Activated B cell treated with CpG ODN at 0.5 μM for 24 hours (primary cell): ENCODE measurements at places on chromosomes 4 and X. TPM values are rescaled to one million over a fixed set of nuclear protein-coding genes. Genes with fewer than 3 reads are reported as not detected.

DNA sequence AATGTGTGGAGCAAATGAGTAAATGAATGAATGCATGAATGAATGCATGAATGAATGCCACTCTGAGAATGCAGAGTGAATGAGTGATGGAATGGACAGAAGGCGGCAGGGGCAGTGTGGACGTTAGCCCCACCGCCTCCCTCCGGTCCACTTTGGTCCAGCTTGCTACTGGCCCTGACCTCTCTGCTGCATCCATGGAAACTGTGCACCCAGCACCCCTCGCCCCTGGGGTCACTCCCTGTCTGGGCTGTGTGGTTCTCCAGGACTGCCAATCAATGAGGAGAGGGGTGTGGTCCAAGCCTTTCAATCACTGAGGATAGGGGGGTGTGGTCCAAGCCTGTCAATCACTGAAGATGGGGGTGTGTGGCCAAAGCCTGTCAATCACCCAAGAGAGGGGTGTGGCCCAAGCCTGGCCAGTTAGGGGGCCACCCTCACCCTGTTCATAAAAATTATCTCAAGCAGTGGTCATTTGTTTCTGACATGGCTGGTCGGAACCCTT, 39.2 kb upstream of the ASMTL start:
- DNase-seq: peak; percentile 61

DNA sequence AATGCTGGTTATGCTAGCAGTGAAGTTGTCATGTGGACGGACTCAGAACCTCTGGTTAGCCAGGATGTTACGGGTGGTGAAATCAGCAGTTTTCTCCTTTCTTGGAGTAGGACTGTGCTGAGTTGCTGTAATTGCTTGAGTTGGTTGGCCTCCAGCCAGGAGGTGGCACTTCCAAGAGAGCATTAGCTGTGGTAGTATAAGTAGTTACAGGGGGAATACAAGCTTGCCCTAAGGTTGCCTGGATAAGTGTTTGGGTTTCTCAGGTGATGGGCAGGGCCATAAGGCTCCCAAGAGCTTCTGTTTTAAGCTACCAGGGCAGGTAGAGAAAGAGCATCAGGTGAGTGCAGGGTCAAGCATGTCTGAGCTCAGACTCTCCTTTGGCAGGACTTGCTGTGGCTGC, 103.0 kb downstream of the ZNF518B start:
- DNase-seq: no peak

DNA sequence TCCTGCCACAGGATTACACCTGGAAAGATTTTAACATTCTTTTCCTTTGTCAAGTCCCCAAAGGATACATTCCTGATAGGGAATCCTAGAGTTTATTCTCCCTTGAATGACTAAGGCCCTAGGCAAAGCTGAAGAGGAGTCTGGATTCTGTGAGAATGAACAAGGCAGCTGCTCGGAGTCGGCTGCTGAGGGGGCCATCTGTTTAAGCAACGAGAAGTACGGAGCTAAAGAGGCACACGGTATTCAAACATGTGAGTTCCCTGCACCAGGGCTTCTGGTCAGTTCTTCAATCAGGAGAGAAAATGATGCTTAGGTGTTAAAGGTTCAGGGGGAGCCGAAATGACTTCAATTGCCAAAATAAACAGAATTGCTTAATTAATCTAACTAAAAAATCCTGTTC, 97.6 kb downstream of the MGST2 start:
- no peak for DNase-seq

DNA sequence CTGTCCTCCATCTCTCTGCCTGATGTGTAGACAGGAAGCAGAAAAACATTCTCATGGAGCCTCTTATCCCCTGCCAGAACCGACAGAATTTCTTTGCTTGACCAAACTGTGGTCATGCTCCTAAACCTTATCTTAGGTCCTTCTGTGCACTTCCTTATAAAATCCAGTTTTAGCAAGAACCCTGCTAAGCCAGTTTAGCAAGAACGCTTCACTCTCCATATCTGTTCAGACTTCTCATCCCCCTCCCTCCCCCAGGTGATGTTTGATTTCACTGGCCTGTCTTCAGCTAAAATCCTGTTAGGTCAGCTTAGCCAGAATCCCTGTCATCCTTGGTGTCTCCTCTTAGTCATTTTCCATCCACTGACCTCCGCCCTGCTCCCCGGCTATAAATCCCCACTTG, 1130.9 kb upstream of the PRKX start:
- DNase-seq: no peak

DNA sequence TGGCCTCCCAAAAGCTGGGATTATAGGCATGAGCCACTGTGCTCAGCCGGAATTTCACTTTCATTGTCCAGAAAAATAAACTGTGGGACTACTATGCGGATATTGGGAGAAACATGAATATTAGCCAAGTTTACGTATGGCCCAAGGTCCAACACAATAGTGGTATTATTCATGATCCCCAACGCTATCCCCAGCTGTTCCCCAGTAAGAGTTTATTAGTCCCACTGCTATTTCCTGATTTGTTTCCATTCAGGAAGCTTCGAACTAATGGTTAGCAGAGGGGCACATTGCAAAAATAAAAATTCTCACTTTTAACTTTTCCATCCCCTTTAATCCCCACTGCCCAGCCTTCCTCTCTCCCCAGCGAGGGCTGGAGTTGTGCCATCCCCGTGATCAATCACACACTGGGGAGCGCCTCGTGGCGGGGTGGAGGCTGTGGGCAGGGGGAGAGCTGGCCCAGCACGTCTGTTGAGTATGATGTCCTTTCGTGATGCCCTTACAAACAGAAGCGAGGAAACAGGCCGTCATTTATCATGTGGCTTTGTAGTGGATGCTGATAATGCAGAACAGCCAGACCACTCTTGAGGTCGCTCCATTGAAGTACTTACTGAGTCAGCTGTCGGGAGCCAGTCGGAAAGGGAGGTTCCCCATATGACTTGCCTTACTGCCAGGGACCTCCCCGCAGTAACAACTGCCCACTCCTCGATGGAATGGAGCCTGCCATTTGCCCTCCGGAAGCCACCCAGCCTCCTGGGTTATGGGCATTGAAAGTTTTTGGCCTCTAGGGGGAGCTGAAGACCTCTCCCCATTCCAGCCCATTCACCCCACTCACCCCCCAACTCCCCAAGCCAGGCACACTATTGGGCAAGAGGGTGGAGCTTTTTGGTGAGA, 117.0 kb downstream of the KDR start:
- DNase-seq: no peak

DNA sequence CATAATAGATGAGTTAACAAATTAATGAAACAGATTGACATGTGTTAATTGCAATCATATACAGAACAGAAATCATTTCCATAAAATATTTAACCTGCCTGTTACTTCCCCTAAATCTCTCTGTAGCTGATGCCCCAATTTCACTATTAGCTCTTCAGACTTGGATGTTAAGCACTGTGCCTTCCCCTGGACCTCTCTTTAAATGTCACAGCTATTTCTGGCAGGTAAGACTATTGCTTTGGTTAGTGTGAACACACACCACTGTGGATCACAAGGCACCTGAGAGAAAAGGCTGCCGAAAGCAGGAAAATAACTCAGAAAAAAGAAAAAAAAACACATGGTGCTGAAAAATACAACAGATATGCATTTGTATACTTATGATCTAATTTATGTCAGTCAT, 91.3 kb downstream of the SNCA start:
- no peak for DNase-seq

- DNase-seq: no peak
Measured at GRCh38 chrX:107551546-107551945, 76.8 kb upstream of the PRPS1 start.

- DNase-seq: no peak
Measured at GRCh38 chr4:43481526-43481925, 589.0 kb downstream of the GRXCR1 start.

DNA sequence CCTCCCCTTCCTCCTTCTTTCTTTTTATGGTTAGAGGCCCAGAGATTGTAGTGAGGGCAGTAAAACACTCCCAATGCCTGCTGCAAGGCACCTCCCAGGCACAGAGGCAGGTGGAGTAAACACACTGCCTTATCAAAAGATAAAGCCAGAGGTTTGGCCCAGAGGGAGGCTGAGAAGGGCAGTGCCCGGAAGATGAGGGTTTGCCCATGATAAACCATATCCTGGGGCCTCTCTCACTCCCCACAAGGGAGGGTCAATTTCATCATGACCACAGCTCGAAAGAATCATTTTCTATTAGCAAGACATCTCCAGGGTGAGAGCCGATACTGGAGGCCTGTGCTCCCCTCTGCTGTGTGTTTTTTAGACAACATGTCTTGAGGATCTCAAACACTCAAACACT, 98.5 kb upstream of the FAM9C start:
- no peak for DNase-seq

DNA sequence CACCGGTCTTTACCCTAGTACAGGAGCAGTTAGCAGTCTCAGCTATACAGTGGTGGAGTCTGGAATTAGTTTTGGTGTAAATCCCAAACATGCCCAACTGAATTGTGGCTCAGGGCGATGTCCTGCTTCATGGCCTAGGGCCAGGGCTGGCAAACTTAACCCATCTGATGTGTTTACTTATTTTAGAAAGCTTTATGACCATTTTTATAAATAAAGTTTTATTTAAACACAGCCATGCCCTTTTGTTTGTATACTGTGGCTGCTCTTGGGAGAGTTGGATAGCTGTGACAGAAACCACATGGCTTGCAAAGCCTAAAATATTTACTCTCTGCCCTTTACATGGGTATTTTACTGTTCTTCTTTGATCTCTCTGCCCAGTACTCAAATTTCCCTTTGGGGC, 7.1 kb downstream of the FRMPD4 start:
- DNase-seq: no peak

DNA sequence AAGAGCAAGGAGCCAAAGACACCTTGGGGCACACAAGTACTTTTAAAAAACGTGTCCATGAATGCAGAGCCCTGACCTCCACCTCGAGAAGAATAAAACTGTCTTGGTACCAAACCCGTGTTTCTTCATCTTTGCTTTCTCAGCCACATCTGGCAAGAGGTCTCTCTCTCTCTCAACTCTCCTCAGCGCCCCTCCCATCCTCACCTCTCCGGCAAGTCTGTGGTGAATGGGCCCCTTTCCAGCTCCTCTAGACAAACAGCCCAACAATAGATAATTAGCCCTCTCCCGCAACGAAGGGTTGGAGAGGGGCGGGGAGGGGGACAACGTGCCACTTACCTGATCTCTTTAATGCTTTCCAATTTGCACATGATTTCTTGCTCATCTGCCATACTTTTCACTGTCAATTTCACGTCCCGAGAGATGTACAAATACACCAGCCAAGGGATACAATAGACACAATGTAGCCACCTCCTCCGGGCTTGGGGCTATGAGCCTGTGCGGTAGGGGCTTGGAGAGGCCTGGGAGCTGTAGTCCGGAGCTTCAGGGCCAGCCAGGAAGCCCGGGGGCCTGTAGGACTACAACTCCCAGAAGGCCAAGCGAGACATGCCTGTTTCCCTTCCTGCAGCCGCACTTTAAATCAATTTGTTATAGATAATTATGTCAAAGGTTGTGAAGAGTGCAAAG, at the start of gene ZC4H2:
Gene ZC4H2, minus strand, starts transcription at position 462 of the 684 bp plus-strand sequence. Its CDS starts 73 bp downstream, at position 389.
- peak; percentile 38 for DNase-seq

- no peak for DNase-seq
Measured at GRCh38 chr4:149101649-149102048, 659.4 kb upstream of the NR3C2 start.

GRCh38 chr4:101171747-101172146, 175.6 kb downstream of the PPP3CA start:
- DNase-seq: no peak

GRCh38 chrX:574830-575229, 55.8 kb upstream of the SHOX start:
- no peak for DNase-seq

DNA sequence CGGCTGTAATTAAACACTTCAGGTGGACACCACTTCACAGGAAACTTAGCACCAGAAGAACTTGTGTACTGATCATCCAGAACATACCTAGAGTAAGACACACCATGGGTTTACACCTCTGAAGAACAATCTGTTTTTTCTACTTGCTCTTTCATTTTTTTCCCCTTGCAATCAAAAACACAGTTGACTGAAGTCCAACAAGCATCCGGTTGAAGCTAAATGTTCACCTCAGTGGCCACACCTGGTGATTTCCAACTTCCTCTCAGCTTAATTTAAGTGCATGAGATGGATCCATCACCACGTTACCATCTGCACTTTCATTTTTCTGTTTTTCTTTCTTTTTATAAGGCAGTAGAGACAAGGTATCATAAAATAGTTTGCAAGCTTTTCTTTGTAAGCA, 4.9 kb upstream of the TXK start:
- no peak for DNase-seq

GRCh38 chr4:102868153-102868780, 525 bp upstream of the CISD2 start:
- no peak for DNase-seq

- no peak for DNase-seq
Measured at GRCh38 chr4:105257817-105258495, 111.3 kb downstream of the TET2 start.

- DNase-seq: no peak
Measured at GRCh38 chr4:122555216-122555615, 65.7 kb downstream of the IL21 start.

DNA sequence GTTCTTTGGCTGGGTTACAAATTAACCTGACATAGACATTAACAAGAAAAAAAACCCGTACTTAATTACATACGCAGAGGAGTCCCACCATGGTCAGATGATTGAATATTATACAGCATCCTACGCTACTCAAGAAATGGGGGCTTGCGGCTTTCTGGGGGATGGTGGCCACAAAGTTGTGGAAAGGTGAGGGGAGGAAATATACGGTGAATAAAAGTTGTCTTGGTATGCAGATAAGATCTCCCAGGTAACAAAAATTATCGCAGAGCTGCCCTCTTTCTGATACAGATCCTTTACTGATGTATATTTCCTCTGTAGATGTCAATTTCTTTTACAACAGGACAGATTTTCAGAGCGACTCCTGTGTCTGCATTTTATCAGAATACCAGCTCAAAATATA, 890 bp downstream of the DCAF16 start:
- DNase-seq: no peak

- no peak for DNase-seq
Measured at GRCh38 chr4:184007891-184008290, 102.8 kb downstream of the STOX2 start.

DNA sequence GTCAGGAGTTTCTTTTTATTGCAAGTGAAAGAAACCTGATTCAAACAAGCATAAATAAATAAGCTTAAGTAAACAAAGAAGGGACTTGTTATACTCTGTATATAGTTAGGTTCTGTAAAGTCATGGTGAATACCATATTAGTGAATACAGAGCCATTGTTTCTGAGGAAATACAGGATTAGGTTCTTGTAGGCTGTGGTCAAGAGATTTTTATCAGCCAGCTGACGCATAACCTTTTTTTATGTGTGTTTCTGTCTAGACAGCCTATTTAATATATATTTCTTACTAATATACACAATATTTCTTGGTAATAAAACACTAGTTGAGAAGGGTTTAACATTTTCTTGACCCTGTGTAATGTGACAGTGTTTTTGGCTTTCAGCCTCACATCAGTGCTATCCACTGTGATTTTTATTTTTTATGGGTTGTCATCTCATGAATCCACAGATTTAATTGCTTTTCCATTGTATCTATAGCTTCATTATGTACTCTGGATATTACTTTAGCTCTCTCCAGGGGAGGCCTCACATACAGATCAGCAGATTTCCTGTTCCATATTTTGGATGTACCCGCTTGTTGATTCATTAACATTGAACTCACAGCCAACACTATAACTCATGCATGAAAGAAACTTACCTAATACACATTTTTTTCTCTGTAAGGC, 8.0 kb downstream of the HERC3 start:
- DNase-seq: no peak

Gene OPHN1
- total RNA-seq: 0.04 and 0.51 TPM in 2 replicates

Gene MAGEA4
- total RNA-seq: not detected in 2 replicates

Gene PLK4
- total RNA-seq: 3.4 and 3.8 TPM in 2 replicates

Gene CT45A2
- not detected in 2 replicates for total RNA-seq

Gene ADGRA3
- total RNA-seq: not detected in 2 replicates

Gene OTC
- not detected in 2 replicates for total RNA-seq

Gene ARHGAP36
- total RNA-seq: not detected in 2 replicates

Gene LONRF3
- 1.3 TPM in 2 replicates for total RNA-seq

Gene FHDC1
- 0.12 and 0.33 TPM in 2 replicates for total RNA-seq

Gene PNCK
- total RNA-seq: not detected in 2 replicates

Gene ARHGAP24
- total RNA-seq: 155 and 231 TPM in 2 replicates
